Right cardiac atrium (tissue), 5 donors: ENCODE measurements at places on chromosomes 11 and 22. TPM values are rescaled to one million over a fixed set of nuclear protein-coding genes. Genes with fewer than 3 reads are reported as not detected.

GRCh38 chr11:70745941-70746340, 347.6 kb downstream of the CTTN start:
- peak; percentile 8 for DNase-seq

GRCh38 chr11:10208131-10208575, 85.9 kb downstream of the SBF2 start:
- DNase-seq, result no peak

DNA sequence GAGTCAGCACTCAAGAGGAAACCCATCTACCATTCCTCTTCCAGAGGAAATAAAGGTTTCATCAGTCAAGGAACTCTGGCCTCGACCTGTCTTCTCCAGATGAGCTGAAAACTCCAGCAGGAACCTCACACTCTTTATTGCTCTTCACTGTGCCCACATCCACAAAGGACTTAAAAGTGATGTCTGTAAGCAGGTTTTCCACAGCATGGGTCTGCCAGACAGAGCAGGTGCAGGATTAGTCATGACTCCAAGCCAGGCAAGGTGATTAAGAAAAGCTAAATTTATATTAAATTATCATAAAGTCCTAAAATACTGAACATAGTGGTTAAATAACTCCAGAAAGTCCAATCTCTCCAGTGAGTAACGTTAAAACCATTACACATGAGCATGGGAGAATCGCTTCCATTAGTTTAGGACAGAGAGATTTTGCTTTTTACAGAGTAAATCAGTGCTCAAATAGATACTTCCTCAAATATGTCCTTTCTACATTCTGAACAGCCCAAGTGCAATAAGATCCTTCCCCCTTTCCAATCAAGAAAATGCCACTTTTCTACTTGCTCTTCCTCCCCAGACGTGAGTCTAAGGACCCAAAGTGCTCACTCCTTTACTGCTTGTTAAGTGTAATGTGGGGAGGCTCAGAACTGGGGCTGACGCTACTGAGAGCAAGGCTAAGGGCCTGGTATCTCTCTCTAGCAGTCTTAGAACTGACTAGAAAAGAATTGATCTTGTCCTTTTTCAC, 10.7 kb upstream of the CKAP5 start:
- no peak for DNase-seq

CYP2D6 gene
- 0.29 TPM for polyA plus RNA-seq
